NCI-H187 treated with DMSO at 0.1 percent for 48 hours (cell line): ENCODE measurements at places on chromosomes 13 and 19.

- no peak for DNase-seq
Measured at GRCh38 chr13:40562975-40563349, 103.5 kb downstream of the FOXO1 start.

DNA sequence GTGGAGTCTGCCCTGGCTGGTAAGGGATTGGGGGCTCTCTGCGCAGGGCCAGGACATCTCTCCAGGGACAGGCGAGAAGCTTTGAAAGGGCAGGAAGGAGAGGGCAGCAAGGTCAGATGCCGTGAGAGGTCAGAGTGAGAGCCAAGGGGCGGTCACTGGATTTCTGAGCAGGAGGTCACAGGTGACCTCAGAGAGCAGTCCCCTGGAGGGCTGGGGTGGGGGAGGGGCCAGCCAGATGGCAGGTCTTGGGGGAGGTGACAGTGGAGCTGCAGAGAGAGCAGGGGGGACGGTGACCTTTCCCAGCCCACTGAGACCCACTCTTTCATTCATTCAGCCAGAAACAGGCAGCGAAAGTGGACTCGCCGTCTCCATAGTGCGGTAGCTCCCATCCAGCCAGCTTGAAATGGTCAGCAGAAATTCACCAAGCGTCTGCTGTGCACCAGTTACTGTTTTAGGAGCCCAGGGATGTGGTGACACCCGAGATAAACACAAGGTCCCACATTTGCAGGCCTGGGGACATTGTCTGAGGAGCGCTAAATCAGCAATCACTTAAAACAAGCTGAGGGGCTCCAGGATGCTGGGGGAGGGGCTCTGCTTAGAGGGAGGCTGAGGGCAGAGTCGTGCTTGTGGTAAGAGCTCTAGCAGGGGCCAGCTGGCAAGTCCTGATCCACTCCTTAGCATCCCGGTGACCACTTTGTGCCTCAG is 10.2 kb downstream of the CARM1 start:
- no peak for DNase-seq

GRCh38 chr13:43196086-43196621 is 172.8 kb downstream of the DNAJC15 start:
- DNase-seq = no peak

DNA sequence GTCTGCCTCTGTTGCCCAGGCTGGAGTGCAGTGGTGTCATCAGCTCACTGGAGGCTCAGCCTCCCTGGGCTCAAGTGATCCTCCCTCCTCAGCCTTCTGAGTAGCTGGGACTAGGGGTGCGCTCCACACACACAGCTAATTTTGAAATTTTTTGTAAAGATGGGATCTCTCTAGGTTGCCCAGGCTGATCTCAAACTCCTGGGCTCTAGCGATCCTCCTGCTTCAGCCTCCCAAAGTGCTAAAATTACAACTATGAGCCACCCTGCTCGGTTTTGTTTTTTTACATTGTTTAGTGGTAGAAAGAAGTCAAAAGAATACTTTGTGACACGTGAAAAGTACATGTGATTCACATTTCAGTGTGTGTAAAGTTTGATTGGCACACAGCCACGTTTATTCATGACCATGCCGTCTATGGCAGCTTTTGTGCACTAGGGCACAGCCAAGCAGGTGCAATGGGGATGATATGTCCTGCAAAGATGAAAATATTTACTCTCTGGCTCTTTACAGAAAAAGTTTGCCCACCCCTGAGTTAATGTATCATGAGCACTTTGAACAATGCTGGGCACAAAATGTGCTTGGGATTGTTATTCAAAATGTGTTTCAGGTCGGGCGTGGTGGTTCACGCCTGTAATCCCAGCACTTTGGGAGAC is 16.2 kb upstream of the NFIC start:
- no peak for DNase-seq

DNA sequence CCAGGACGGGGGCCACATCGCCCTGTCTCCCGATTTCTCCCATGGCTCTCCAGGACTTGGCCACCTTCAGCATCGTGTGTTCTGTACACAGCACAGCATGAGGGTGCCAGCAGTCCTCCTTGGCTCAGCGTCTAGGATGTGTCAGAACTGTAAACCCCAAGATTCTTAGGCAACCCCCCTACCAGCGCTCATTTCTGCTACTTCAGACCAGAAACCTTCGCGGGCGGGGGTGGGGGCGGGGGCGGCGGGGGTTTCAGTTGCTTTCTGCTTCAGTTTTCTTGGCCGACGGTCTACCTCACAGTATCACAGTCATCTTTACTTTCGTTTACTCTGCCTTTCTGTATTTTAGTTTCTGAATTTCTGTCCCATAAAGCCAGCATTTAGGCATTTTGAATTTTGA is 82.4 kb downstream of the GGACT start:
- DNase-seq = no peak

DNA sequence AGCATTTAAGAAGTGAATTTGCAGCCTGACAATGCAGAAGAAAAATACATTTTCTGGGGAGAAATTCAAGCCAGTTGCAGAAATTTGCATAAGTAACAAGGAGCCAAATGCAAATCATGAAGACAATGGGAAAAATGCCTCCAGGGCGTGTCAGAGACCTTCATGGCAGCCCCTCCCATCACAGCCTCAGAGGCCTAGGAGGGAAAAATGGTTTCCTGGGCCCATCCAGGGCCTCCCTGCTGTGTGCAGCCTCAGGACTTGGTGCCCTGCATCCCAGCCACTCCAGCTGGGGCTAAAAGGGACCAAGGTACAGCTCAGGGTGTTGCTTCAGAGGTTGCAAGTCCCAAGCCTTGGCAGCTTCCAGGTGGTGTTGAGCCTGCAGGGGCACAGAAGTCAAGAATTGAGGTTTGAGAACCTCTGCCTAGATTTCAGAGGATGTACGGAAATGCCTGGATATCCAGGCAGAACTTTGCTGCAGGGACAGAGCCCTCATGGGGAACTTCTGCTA is 16.7 kb upstream of the ITM2B start:
- DNase-seq = no peak

GRCh38 chr13:90233933-90234672 is 1113.4 kb upstream of the MIR17HG start:
- no peak for DNase-seq

DNA sequence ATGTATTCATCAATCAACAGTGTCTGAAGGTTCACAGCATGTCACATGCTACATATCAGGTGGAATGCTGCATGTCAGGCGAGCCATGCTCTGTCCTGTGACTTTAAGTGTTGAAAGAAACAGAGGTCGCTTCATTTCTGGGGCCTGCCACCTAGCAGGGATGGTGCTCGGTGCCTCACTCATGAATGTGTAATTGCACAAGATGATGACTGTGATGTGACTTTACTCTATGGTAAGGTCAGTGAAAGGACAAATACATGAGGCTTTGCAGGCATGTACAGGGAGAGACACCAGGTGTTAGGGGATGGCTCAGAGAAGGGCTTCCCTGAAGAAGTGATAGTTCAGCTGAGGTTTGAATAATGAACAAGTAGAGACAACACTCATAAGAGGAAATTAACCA is 66.7 kb downstream of the FRY start:
- no peak for DNase-seq

GRCh38 chr19:19105365-19106055 is 32.8 kb downstream of the TMEM161A start:
- DNase-seq = no peak
